Stimulated activated CD4-positive, alpha-beta T cell treated with anti-CD3 and anti-CD28 coated beads, Interleukin-4, amount 100 ng/mL, for 48 hours (primary cell): ENCODE measurements at places on chromosomes 4 and X.

DNA sequence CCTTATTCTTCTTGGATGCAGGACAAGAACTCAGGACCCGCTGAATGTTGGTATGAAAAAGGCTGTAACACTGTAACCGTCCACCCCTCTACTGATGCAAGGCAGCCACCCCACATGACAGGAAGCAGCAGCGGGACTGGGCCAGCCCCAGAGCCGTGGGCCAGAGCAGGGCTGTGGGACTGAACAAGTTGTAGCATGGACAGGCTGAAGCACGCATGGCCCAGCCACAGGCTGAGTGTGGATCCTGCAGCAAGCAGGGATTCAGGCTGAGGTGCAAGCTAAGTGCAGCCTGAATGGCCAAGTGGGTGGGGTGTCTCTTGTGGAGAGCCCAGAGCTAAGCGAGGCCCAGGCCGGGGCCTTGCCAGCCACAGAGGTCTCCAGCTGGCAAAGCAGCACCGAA, 632.2 kb downstream of the SPOCK3 start:
- no peak for DNase-seq

- DNase-seq: no peak
These were observed 161.5 kb upstream of the SFRP2 start for GRCh38 chr4:153950100-153950979.

- no peak for DNase-seq
These were observed 151.8 kb downstream of the SMIM20 start for GRCh38 chr4:26065833-26066232.

GRCh38 chrX:109934935-109935334, 68.0 kb upstream of the TMEM164 start:
- no peak for DNase-seq

GRCh38 chrX:68719904-68720614, 72.6 kb downstream of the STARD8 start:
- DNase-seq: no peak

GRCh38 chrX:13144927-13145655, 100.7 kb upstream of the FAM9C start:
- DNase-seq: no peak

DNA sequence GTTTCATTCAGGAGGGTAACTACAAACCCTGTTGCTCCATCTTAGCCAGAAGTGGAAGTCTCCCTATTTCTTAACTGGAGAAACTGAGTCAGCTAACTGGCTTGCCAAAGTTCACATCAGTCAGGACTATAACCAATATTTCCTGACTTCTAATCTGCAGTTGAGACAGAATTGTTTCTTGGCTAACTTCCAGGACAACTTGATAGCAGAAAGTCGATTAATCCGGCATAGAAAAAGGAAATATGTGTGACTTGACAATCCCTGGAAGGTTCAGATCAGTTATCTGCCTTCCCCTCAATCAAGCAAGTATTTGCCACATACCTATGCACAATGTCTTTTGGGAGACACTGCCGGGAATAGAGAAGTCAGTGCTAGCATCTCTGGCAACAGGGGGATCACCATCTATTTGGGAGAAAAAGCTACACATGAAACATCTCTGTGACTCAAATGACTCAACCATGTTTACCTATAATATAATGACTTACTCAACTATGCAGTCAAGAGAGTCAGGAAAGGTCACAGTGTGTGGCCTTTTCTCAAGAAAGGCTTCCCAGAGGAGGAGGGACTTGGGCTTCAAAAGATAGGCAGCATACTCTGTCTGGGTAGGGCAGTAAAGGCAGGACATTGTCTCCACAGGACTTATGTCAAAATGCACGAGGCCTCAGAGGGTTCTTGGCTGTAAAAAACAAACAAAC, 12.4 kb upstream of the LONRF3 start:
- no peak for DNase-seq
